Renal pelvis (tissue), 12 donors: ENCODE measurements at places on chromosomes 13 and 19. TPM values are rescaled to one million over a fixed set of nuclear protein-coding genes. Genes with fewer than 3 reads are reported as not detected.

DNA sequence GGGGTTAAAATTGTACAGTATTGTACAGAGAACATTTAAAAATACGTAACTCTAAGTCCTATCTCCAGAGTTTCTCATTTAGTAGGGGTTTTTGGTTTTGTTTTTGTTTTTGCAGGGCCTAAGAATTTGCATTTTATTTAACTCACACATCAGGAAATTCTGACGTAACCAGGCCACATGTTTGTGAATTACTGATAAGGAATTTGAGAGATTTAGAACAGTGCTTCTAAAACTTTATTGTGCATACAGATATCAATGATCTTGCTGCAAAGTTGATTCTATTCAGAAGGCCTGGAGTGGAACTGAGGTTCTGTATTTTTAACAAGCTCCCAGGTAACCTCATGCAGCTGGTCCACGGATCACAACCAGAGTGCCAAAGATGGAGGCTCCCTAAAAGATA lies 49.3 kb downstream of the LIG4 start:
- DNase-seq: no peak

The FDX2 gene
- 22.1 TPM for polyA plus RNA-seq

- DNase-seq: peak; percentile 57
Observed at GRCh38 chr13:96020155-96020575, 33.0 kb downstream of the UGGT2 start.

GRCh38 chr13:39765801-39766463 lies 110.5 kb downstream of the COG6 start:
- no peak for DNase-seq

DNA sequence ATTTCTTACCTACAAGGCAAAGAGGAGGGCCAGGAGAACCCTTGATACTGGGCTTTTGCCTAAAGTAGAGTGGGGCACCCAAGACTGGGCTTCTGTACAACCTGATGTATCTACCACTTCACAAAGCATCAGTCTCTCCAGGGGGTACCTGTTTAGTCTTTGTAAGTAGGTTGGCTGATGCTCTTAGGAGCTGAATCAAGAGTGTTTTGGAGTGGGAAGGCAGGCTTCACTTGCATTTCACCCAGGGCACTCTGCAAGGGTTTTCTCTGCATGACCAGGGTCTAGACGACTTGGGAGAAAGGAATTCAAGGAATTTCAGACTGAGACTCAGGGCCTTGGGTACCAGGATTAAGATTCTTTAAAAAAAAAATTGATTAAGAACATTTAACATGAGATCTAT lies 361.5 kb downstream of the RFC3 start:
- DNase-seq: no peak

GRCh38 chr13:109913936-109914510 lies 127.6 kb upstream of the IRS2 start:
- no peak for DNase-seq

The ATXN8OS gene
- 0.32 TPM for polyA plus RNA-seq

GRCh38 chr13:60482012-60482411 lies 85.0 kb downstream of the TDRD3 start:
- no peak for DNase-seq

DNA sequence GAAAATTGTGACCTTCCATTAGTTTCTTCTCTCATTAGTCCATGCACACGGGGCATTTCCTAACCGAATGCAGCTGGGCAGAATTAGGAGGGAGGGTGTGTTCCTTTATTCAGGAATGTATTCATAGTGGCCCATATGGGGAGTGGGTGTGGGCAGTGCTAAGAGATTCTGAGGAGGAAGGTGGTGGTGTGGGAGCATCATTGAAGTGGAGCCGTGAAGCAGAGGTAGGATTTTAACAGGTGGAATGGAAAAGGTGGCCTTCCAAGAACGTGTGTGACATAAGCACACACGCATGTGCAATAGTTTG lies 134.2 kb downstream of the MTUS2 start:
- DNase-seq: no peak

GRCh38 chr19:11465600-11465999 lies 15.2 kb downstream of the ELAVL3 start:
- no peak for DNase-seq

GRCh38 chr13:113001241-113002140 lies 32.5 kb downstream of the MCF2L start:
- peak; percentile 86 for DNase-seq

The FFAR1 gene
- polyA plus RNA-seq: 0.70 TPM

DNA sequence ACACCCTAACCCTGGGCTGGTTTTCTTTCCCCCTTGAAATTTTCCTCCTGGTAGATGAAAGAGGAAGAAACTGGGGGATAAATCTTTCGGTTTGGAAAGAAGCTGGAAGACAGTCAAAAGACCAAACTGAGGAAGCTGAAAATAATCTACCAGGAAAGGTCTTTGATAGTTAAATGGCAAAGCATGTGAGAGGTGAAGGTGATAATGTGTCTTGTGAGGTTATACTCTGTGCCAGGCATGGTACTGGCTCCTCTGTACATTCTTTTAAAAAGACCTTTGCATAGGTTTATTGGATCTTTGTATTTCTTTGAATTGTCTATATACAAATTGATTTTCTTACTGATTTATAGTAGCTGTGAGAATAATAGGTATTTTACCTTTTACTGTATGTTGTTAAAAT lies 98.6 kb downstream of the FREM2 start:
- DNase-seq: no peak

The EGLN2 gene
- 84.7 TPM for polyA plus RNA-seq

DNA sequence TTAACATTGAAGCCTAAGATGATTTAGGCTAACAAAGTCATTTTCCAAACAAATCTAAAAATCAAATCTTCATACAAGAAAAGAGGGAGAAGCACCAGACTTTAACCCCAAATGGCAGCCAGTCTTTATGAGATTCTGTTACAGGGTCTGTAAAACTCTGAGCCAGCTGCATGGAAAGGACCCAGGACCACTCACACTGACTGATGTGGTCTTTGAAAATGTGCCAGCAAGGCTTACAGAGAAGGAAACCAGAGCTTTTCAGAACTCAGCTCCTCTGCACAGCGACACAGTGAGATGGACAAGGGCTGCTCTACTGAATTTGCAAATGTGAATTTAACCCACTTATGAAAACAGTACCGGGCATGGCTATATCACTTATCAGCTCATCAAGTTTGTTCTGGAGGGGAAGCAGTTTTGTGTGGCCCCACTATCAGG lies 98.8 kb upstream of the SERP2 start:
- no peak for DNase-seq

DNA sequence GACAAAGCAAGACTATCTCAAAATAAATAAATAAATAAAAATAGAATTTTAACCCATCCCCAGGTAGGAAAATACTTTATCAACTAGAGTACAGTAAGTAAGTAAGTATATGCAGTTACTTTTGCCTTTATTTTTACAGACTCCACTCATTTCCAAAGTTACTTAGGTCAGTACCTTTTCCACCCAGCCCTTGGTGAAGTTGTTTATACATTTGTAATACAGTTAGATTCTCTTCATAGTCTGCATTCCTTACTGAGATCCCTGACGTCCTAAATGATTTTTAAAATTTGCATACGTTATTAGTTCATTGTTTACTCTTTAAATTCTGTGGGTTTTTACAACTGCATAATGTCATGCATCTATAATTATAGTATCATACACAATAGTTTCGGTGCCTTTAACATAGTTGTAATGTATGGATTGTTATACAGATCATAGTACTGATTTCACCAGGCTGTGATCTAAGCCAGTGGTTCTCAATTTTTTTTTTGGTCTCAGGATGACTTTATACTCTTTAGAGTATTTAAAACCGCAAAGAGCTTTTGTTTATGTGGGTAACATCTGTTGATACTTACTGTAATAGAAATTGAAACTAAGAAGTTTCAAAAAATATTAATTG lies 10.4 kb downstream of the SETDB2 start:
- no peak for DNase-seq

- no peak for DNase-seq
Observed at GRCh38 chr13:110394371-110394841, 87.3 kb downstream of the COL4A2 start.

The SPPL2B gene
- polyA plus RNA-seq: 105 TPM

The CBARP gene
- polyA plus RNA-seq: 2.7 TPM

DNA sequence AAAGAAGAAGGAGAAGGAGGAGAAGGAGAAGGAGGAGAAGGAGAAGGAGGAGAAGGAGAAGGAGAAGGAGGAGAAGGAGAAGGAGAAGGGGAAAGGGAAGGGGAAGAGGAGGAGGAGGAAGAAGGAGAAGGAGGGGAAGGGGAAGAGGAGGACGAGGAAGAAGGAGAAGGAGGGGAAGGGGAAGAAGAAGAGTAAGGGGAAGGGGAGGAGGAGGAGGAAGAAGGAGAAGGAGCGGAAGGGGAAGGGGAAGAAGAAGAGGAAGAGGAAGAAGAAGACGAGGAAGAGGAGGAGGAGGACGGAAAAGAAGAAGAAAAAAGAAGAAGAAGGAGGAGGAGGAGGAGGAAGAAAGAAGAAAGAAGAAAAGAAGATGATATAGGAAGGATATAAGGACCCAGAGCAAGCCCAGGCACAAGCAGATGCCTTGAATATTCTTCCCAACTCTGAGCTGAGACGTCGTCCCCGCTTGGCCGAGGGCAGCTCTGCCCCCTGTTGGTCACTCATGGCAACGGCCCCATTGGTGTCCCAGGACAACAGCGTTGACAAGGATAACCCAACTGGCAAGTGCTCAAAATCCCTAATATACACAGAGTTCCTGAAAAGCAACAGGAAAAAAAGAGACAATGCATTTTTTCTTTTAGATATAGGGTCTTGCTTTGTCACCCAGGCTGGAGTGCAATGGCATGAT lies 30.6 kb upstream of the IGSF23 start:
- no peak for DNase-seq

DNA sequence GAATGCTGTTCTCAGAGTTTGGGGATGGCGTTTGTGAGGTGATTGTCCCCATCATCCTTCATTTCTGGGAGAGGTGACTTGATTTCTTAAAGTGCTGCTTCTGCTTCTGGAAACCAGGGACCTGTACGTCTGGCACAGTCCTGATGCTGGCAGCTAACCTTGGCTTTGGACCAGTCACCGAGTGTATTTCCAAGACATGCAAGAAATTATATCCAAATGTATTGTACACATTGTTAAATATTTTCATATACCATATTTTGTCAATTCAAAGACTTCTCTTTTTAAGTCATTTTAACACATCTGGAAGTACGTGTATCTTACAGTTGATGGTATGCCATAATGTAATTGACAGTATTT lies 97.4 kb downstream of the ARHGEF7 start:
- no peak for DNase-seq

The B3GNT8 gene
- polyA plus RNA-seq: 4.9 TPM

- no peak for DNase-seq
Observed at GRCh38 chr19:31258211-31259052, 90.8 kb downstream of the TSHZ3 start.

GRCh38 chr19:40739871-40740703 lies 10.2 kb downstream of the ACTMAP start:
- no peak for DNase-seq

DNA sequence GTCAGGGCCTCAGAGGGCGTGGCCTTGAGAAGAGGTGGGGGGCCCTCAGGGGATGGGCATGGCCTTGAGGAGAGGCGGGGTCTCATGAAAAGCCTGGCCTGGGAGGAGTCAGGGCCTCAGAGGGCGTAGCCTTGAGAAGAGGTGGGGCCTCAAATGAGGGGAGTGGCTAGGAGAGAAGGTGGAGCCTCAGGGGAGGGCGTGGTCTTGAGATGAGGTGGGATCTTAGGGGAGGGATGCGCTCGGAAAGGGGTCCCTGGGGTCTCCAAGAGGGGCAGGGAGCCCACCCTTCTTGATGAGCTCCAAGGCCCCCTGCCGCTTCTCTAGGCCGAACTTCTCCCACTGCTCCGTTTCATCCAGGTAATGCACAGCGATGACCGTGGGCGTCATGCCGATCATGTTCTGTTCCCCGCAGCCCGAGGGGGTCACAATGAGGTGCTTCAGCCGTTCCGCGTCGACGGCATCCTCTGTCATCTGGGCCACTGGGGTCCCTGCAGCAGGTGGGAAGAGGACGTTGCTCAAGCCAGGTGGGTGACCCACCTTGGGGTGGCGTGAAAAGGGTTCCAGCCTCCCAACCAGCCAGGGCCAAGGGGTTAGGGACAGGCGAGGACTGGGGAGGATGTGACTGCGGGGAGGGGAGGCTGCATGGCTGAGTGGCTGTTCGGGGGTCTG lies 24.3 kb upstream of the TNFSF14 start:
- no peak for DNase-seq

The CATSPERD gene
- not detected for polyA plus RNA-seq

The IGFL2 gene
- polyA plus RNA-seq: 0.12 TPM

GRCh38 chr13:24275041-24275440 lies 34.3 kb upstream of the C1QTNF9 start:
- DNase-seq: no peak

The LONP1 gene
- polyA plus RNA-seq: 79.2 TPM

- no peak for DNase-seq
Observed at GRCh38 chr19:3510727-3511126, 4.6 kb downstream of the FZR1 start.

The CERS4 gene
- polyA plus RNA-seq: 53.4 TPM

DNA sequence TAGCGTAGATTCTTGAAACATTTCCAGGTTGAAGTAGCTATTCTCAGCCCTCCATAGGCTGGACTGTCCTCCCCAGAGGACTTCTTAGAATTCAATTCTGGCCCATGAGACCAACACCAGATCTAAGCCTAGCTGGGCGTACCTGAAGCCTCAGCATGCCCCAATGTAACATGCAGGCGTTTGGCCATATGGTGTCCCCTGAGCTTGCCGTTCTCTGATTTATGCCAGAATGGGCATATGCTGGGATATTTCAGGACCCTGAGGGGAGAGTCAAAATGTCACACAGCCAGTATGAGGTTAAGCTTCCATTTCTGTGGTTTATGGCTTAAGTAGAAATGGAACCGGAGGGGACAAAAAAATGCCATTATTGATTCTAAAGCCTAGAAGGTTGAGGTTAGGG lies 317.7 kb upstream of the OBI1 start:
- no peak for DNase-seq

The KLK2 gene
- polyA plus RNA-seq: 0.34 TPM

The FCGBP gene
- 9.4 TPM for polyA plus RNA-seq

The ZNF573 gene
- 17.6 TPM for polyA plus RNA-seq

GRCh38 chr13:76750126-76750525 lies 136.1 kb downstream of the KCTD12 start:
- DNase-seq: no peak

DNA sequence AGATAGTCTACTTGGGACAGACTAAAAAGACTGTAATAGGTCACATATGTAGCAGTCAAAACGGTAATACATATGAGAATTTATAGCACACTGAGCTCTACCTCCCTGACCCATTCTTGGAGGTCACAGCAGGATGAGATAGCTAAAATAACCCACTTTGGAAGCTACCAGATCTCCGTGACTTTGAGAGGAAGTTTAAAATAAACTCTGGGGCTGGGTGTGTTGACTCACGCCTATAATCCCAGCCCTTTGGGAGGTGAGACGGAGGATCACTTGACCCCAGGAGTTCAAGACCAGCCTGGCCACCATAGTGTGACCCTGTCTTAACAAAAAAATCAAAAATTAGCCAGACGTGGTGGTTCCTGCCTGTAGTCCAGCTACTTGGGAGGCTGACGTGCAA lies 45.3 kb downstream of the DHRS12 start:
- no peak for DNase-seq
